Stimulated activated CD4-positive, alpha-beta T cell treated with anti-CD3 and anti-CD28 coated beads, Interleukin-4, amount 100 ng/mL, for 1 hour (primary cell): ENCODE measurements at places on chromosomes 5 and 9.

DNA sequence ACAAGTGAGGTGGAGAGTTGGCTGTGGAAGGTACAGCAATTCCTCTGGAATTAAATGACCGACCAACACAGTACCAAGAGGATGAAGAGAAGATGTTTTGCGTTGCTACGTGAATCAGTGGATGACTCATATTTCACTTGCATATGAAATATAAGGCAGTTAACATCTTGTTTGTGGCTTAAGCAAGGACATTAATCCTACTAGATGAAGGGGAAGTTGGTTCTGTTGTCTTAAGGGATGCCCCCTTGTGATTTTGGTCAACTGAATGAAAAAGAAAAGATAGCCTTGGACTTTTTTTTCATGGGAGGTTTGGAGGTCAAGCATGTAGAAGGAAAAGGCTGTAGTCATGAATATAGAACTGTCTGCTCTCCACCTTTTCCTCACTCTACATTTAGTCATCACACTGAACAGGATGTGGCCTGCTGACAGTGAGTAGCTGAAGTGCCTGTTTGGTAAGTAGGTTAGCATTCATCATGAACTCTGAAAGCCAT lies 33.9 kb downstream of the VLDLR start:
- DNase-seq = no peak

GRCh38 chr5:171593976-171594375 lies 174.5 kb downstream of the FGF18 start:
- DNase-seq = no peak

- DNase-seq = no peak
These were observed 25.0 kb downstream of the CSF2 start for GRCh38 chr5:132098621-132099020.

DNA sequence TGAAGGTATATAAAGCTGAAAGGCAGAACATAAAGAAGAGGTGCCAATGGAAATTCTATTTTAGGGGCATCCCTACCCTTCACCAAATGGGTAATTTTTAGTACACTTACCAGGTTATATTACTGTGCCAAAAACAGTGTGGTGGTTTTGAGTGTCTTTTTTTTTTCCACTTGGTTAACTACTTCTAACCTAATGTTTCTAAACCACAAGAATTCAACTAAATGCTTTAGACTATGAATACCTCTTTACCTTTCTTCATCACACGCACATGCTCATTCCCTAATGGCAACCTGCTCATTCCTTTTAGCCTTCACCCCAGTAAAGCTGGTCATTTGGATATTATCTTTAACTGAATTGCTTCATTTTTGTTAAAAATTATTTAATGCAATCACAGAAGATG lies 215.6 kb downstream of the PIK3R1 start:
- DNase-seq = no peak

DNA sequence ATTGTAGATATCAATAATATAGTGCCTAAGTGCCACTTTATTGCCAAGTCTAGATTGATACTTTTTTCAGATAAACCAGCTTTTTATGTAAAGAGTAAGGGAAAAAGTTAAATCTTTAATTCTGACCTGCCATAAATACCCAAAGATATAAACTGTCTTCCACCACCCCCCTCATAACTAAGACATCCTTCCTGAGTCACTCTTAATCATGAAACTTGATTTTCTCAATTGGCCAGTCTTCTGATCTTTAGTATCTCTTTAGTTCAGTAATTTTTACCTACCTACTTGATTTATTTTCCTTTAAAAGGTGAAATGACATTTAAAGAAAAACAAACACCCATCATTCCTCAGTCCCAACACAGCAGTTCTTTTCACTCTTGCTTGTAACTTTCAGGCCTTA lies 21.8 kb downstream of the C5orf22 start:
- DNase-seq = no peak
